Muscle of arm (tissue), 14 donors: ENCODE measurements at places on chromosomes 6 and 20. TPM values are rescaled to one million over a fixed set of nuclear protein-coding genes. Genes with fewer than 3 reads are reported as not detected.
A peak's percentile ranks its signal among the peaks of the same experiment; 100 is the strongest.

TRIM31 gene
- polyA plus RNA-seq: not detected

VIP gene
- polyA plus RNA-seq: not detected

RIPPLY2 gene
- polyA plus RNA-seq: not detected

BMP7 gene
- polyA plus RNA-seq: 4.8 TPM

MMUT gene
- polyA plus RNA-seq: 23.9 TPM

PGC gene
- polyA plus RNA-seq: not detected

COL21A1 gene
- 172 TPM for polyA plus RNA-seq

CDC25B gene
- polyA plus RNA-seq: 87.1 TPM

DNA sequence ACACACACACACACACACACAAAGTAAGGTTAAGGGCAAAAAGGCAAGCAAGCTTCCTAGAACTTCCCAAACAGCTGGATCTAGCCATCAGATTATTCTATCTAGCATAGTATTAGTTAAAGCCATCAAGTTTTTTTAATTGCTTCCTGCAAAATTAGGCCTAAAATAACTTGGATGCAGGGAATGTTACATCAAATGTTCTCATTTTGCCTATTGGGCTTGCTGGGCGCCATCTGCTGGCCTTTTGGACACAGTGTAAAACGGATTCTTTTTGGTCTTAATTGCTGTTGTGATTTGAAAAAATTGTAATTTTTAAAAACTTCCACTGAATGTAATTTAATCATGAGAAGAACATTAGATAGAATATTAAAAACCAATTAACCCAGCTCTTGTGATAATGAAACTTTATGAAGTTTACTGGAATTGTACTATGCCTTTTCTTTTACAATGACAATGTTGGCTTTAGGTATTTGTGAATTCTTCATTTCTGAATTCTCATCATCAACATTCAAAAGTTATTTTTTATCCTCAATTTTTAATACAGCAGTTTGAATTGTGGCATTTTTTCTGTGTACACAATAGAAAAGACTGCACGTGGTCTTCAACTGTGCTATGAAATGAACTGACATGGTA, 6.8 kb downstream of the MKKS start:
- peak; percentile 44 for DNase-seq

DNA sequence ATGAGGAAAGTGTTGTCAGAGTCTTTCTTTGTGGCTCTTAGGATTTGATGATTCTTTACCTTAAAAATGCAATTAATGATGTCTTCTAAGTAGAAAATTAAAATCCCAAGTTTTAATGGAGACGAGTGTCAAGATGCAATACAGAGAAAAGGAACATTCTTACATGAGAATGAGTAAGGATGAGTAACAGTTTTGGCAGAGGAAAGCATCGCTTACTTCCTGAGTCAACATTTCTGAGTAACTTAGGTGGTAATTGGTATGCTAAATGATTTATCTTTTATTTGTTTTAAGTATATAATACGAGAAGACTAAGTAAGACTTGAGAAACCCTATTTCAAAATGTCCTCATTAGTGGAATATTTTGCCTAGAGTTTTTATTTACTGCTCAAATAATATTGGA, 101.3 kb downstream of the RTN4IP1 start:
- DNase-seq: no peak

DNA sequence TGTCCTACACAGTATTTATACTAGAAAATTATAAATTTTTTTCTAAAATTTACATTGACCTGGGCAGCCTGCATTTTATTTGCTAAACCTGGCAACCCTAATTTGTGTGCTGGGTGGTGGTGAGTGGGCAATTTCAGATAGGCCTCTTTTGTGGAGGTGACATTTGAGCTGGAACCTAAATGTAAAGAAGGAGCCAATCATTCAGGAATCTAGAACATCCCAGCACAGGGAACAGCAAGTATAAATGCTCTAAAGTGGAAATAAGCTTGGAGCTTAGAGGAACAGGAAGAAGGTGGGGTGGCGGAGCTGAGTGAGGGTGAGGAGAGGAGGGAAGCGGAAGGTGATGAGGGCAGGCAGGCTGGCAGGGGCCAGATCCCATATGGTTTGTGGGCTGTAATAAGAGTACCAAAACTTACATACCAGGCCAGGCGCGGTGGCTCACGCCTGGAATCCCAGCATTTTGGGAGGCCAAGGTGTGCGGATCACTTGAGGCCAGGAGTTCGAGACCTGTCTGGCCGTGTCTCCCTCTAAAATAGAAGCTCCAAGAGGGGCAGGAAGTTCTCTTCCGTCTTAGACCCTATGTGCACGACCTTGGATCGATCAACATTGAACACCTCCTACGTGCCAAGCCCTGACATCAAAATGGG, 549 bp upstream of the CSE1L start:
- no peak for DNase-seq

DNA sequence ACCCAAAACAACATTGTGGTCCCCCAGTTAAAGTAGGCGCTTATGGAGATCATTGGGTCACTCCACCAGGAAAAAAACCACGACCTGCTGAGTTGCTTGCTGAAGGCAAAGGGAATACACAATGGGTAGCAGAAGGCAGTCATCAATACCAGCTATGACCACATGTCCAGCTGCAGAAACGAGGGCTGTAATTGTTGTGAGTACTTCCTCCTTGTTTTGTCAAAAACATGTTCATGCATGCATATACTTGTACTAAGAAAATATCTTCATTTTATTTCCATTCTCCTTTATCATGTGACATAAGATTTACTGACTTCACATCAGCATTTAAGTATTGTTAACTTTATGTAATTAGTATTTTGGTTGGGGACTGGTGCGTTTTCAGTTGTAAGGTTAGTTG, 16.9 kb downstream of the SERINC1 start:
- no peak for DNase-seq

- DNase-seq: no peak
Measured at GRCh38 chr6:34094474-34095135, 51.3 kb downstream of the GRM4 start.

DNA sequence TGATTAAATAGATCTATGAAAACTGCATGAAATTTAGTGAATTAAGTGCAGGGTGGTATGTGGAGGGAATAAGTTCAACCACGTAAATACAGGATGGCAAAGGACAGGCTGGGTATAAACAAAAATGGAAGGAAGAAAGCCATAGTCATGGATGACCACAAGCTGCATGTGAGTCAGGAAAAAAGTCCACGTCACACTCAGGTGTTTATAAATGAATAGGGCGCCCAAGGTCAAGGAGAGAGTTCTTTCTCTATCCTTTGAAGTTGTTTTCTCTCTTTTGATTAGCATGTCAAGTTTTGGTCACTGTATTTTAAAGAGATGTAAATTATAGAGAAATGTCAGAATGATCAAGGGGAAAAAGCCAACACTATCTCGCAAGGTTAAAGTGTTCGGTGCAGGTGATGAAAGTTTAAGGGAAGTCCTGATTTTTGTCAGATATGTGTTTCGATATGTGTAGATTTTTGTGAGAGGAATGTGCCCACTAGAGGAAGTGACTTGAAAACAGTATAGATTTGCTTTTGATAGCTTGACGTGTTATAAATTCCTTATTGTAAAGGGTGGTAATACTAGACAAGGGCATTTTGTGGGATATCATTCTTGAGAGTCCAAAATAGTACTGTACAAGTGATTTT, 58.7 kb downstream of the MAP3K4 start:
- DNase-seq: no peak

- no peak for DNase-seq
Measured at GRCh38 chr20:17708675-17709360, 9.1 kb downstream of the BANF2 start.

GRCh38 chr6:34338811-34339210, 53.7 kb downstream of the NUDT3 start:
- DNase-seq: no peak

GRCh38 chr6:127383988-127384387, 40.6 kb upstream of the ECHDC1 start:
- peak; percentile 84 for DNase-seq

GRCh38 chr20:46010491-46011391, 2.0 kb downstream of the MMP9 start:
- DNase-seq: no peak

GRCh38 chr20:45052698-45053429, 48.1 kb downstream of the KCNS1 start:
- DNase-seq: peak; percentile 34

GRCh38 chr6:106116125-106116832, 30.1 kb downstream of the PRDM1 start:
- DNase-seq: no peak

DNA sequence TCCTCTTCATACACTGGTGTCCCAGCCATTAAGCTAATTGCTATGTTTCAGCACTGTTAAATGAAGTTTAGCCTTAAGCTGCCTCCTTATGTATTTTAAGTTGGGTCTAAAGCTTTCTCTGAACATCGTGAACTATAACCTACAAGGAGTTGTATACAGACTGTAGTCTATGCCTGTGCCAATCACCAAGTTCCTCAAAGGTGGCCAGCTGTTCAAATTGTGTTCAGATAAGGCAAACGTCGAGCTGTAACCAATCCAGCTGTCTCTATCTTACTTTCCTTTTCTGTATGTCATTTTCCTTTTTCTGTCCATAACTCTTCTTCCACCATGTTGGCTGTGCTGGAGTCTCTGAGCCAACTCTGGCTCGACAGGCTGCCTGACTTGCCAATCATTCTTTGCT, 199.6 kb downstream of the OGFRL1 start:
- no peak for DNase-seq
